ENCODE measurements at places on chromosomes 1 and 21.

- H3K36me3 ChIP-seq = peaks cover 16% of the 10 kb centered on the region
- H3K27ac ChIP-seq = peak overlapping the region; percentile 54
- H3K4me1 ChIP-seq = peaks cover 17% of the 10 kb centered on the region
- no peak for DNase-seq
- no peak overlapping the region for H3K4me3 ChIP-seq
These were observed 31.9 kb downstream of the UBE4B start for GRCh38 chr1:10064416-10065343.

- peaks cover 12% of the 10 kb centered on the region for H3K36me3 ChIP-seq
- H3K4me3 ChIP-seq = no peak overlapping the region
- H3K4me1 ChIP-seq = peaks cover 14% of the 10 kb centered on the region
- H3K27ac ChIP-seq = no peak overlapping the region
- no peak for DNase-seq
These were observed 26.2 kb downstream of the TCP10L start for GRCh38 chr21:32559006-32559610.

GRCh38 chr1:15948595-15949452, 27.1 kb downstream of the ZBTB17 start:
- H3K4me3 ChIP-seq = peak overlapping the region; percentile 85
- no peaks in the 10 kb centered on the region for H3K27me3 ChIP-seq
- peaks cover 35% of the 10 kb centered on the region for H3K36me3 ChIP-seq
- peak overlapping the region; percentile 96 for H3K27ac ChIP-seq

DNA sequence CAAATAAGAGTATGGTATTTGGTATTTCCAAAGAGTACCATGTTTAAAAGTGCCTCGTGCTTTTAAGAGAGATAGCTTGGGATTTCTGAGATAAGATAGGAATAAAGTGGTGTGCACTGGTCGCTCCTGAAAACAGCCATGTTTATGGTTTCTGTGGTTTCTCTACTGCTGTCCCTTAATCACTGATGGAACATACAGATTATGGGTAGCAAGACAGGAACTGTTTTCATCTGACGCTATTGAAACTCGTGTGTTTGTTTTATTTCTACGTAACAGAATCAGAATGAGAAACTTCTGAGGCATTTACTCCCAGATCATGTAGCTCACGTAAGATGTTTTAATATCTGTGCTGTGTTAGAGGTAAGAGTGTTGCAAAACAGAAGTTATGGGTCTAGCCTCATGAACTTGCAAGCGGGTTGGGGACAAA, 126.0 kb downstream of the KIAA0319L start:
- no peak overlapping the region for H3K27ac ChIP-seq
- no peak for DNase-seq
- H3K27me3 ChIP-seq = no peaks in the 10 kb centered on the region
- H3K36me3 ChIP-seq = peaks cover 29% of the 10 kb centered on the region
- H3K4me3 ChIP-seq = no peak overlapping the region
- peaks cover 1% of the 10 kb centered on the region for H3K4me1 ChIP-seq

DNA sequence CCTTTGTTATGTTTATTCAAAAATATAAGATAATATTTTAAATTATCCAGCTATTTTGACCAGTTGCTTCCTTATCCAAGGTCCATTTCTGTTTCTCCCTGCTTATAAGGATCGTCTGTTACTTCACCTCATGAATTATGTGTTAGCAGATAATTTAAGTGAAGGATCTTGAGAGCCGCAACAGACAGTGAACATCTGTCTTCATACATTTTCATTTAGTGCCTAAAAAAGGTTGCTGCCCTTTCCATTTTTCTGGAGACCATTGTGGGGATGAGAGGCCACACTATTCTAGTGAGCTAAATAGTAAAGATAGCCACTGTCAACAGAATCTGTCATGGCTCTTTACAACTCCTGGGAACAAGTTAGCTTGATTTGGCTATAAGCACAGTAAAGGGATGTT, 154.0 kb downstream of the CLEC20A start:
- no peak for DNase-seq
- H3K4me3 ChIP-seq = no peak overlapping the region
- H3K4me1 ChIP-seq = no peaks in the 10 kb centered on the region
- no peak overlapping the region for H3K27ac ChIP-seq
- H3K36me3 ChIP-seq = no peaks in the 10 kb centered on the region
- no peaks in the 10 kb centered on the region for H3K27me3 ChIP-seq

GRCh38 chr1:101154547-101154946, 82.3 kb upstream of the S1PR1 start:
- H3K4me3 ChIP-seq = no peak overlapping the region
- H3K27me3 ChIP-seq = no peaks in the 10 kb centered on the region
- H3K27ac ChIP-seq = no peak overlapping the region
- no peaks in the 10 kb centered on the region for H3K4me1 ChIP-seq
- H3K36me3 ChIP-seq = no peaks in the 10 kb centered on the region
- DNase-seq = no peak

DNA sequence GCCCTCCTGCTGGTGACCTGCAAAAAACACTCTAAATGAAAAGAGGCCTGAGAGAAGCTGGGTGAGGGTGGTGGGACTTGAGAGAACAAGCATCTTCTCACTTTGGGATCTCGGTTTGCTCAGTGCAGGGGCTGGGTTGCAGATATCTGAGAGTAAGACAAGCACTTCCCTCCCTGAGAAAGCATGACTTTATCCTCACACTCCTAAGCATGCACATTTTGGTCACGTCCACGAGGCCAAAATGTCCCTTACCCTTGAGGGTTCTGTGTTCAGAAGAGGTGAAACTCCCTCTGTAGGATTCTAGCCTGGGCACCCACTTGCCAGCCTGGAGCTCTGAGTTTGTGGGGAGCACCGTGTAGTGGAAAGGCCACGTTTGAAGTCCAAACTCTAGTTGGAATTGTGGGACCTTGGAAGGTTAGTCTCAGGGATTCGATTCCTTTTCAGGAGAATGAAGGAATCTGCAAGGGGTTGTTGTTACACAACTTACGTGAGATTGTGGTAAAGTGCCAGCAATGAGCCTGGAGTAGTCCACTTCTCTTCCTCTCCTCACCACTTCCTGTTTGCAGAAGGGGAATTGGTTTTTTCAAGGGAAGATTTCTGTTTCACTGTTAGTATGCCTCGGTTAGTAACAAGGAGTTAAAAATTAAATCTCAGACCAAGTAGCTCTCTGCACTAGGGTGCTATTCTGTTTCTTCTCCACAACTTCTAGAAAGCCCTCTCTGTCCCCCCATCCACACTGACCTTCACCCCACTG, 3.0 kb downstream of the FCAMR start:
- H3K27me3 ChIP-seq = peaks cover 21% of the 10 kb centered on the region
- peaks cover 14% of the 10 kb centered on the region for H3K4me1 ChIP-seq
- no peak overlapping the region for H3K4me3 ChIP-seq
- H3K27ac ChIP-seq = peak overlapping the region; percentile 6
- H3K36me3 ChIP-seq = no peaks in the 10 kb centered on the region

DNA sequence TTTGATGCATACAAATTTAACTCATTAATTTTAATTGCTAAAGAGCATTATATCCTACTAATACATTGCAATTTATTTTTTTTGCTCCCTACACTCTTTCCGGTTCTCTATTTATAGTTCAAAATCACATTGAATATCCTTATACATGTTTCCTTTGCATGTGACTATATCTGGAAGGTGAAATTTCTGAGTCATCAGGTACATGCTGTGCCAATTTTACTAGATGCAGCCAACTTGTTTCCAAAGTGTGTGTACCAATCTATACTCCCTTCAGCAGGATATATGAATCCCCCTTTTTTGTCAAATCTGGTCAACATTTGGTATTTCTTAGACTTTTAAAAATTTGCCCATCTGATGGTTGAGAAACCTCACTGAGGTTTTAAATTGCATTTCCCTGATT, 602.9 kb upstream of the CAMK1G start:
- no peaks in the 10 kb centered on the region for H3K27me3 ChIP-seq
- no peaks in the 10 kb centered on the region for H3K4me1 ChIP-seq
- no peak overlapping the region for H3K4me3 ChIP-seq

DNA sequence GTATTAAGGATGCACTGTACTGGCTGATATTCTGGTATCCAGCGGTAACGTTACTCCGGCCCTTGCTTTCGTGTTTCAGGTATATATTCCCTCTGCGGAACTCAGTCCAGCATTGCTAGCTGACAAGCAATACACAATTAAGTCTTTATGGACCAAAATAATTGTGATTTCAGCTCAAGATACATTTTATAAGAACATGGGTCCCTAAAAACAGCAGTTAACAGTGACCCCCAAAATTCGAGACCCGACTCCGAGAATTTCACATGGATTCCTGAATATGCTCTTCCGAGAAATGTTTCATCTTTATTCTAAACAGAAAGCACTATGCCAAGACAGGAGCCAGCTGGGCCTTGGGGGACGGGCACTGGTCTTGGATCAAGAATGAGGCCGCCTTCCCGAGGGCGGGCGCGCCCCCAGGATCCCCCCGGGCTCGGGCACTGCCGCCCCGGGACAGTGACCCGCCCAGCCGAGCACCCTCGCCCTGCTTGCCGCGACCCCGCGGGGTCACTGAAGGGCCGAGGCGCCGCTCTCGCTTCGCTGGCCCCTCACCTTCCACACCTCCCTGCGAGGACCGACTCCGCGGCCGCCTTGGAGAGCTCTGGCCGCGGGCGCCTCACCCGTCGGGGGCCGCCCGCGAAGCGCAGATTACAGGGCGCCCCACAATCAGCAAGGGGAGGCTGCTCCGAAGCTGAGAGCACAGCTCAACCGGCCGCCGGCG, 610 bp downstream of the SCYL3 start:
- H3K4me3 ChIP-seq = peak overlapping the region; percentile 89
- DNase-seq = peak; percentile 4

DNA sequence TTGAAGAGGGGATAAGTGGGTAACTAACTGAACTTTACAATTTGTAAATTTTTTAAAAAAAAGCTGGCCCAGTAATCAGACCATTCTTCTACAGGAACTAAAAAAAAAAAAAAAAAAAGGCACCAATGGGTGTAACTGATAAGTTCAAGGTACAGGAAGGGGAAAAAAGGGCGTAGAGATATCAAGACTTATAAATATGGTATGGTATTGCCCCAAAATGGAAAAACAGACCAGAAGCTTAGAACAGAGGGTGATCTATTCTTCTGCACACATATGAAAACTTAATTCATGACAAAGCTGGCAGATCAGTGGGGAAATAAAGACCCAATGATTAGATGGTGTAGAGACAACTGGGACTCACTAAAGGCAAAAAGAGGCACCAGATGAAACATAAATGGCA, 58.9 kb downstream of the LHX4 start:
- no peak overlapping the region for H3K27ac ChIP-seq
- no peak overlapping the region for H3K4me3 ChIP-seq

GRCh38 chr1:240965581-240966091, 353.7 kb upstream of the GREM2 start:
- DNase-seq = no peak
- H3K36me3 ChIP-seq = peaks cover 2% of the 10 kb centered on the region
- no peak overlapping the region for H3K27ac ChIP-seq

- H3K36me3 ChIP-seq = no peaks in the 10 kb centered on the region
- DNase-seq = no peak
- H3K27ac ChIP-seq = no peak overlapping the region
- H3K4me3 ChIP-seq = no peak overlapping the region
These were observed 29.4 kb downstream of the NMNAT2 start for GRCh38 chr1:183388735-183389134.

GRCh38 chr1:98388441-98388840, 273.1 kb upstream of the SNX7 start:
- peak overlapping the region; percentile 90 for H3K27ac ChIP-seq
- peak; percentile 15 for DNase-seq
- peak overlapping the region; percentile 75 for H3K4me3 ChIP-seq
- peaks cover 24% of the 10 kb centered on the region for H3K4me1 ChIP-seq
- no peaks in the 10 kb centered on the region for H3K27me3 ChIP-seq

DNA sequence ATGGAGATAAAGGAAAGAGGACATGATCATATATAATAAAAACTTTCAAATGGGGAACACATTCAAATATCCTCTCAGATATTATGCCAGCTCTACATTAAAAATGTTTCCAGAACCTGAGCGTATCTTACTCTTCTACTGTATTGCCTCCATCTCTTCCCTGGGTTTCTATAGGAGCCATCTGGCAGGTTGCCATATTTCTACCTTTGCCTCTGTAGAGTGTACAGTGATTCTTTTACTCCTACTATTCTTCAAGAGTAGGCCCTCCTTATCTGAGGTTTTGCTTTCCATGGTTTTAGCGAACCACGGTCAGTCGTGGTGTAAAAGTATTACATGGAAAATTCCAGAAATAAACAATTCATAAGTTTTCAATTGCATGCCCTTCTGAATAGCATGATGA, 259.5 kb downstream of the GRIK1 start:
- H3K27me3 ChIP-seq = no peaks in the 10 kb centered on the region
- H3K4me1 ChIP-seq = no peaks in the 10 kb centered on the region
- no peak for DNase-seq
- H3K4me3 ChIP-seq = no peak overlapping the region
